ENCODE measurements at places on chromosomes 7 and 10.

GRCh38 chr7:83117466-83117865 lies 45.2 kb downstream of the PCLO start:
- no peaks in the 10 kb centered on the region for H3K36me3 ChIP-seq
- H3K4me3 ChIP-seq, result no peak overlapping the region
- no peaks in the 10 kb centered on the region for H3K27me3 ChIP-seq
- no peak for DNase-seq
- no peaks in the 10 kb centered on the region for H3K4me1 ChIP-seq

- no peak overlapping the region for H3K27ac ChIP-seq
- no peaks in the 10 kb centered on the region for H3K4me1 ChIP-seq
- DNase-seq, result no peak
Observed at GRCh38 chr10:124294811-124295770, 123.6 kb downstream of the OAT start.

GRCh38 chr10:47207281-47207615 lies 92.7 kb upstream of the GDF10 start:
- H3K4me3 ChIP-seq, result no peak overlapping the region
- no peaks in the 10 kb centered on the region for H3K36me3 ChIP-seq
- H3K27me3 ChIP-seq, result no peaks in the 10 kb centered on the region
- peak; percentile 57 for DNase-seq
- H3K4me1 ChIP-seq, result no peaks in the 10 kb centered on the region
- H3K27ac ChIP-seq, result no peak overlapping the region

DNA sequence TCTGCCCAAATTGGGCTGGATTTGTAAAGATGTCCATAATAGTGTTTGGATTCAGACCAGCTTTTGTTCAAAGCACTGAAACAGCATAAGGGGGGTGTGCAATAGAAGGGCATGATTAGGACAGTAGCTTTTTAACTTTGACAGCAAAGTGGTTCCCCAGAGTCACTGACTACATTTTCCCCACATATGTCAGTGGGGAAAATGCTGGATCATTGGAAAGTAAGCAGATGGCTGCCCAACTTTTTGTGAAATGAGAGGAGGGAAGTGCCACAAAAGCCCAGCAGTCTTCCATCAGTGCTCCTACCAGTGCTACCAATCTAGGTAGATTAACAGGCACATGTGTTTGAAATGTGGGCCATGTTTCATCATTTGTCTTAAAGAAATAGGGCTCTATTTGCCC lies 162.8 kb downstream of the FZD1 start:
- H3K36me3 ChIP-seq, result no peaks in the 10 kb centered on the region
- DNase-seq, result no peak
- H3K4me3 ChIP-seq, result no peak overlapping the region
- no peaks in the 10 kb centered on the region for H3K4me1 ChIP-seq
- H3K27ac ChIP-seq, result no peak overlapping the region
- H3K27me3 ChIP-seq, result no peaks in the 10 kb centered on the region

GRCh38 chr10:51121861-51122260 lies 47.6 kb downstream of the PRKG1 start:
- H3K27ac ChIP-seq, result no peak overlapping the region
- H3K27me3 ChIP-seq, result no peaks in the 10 kb centered on the region
- H3K4me1 ChIP-seq, result peaks cover 24% of the 10 kb centered on the region
- DNase-seq, result no peak
- H3K36me3 ChIP-seq, result no peaks in the 10 kb centered on the region

DNA sequence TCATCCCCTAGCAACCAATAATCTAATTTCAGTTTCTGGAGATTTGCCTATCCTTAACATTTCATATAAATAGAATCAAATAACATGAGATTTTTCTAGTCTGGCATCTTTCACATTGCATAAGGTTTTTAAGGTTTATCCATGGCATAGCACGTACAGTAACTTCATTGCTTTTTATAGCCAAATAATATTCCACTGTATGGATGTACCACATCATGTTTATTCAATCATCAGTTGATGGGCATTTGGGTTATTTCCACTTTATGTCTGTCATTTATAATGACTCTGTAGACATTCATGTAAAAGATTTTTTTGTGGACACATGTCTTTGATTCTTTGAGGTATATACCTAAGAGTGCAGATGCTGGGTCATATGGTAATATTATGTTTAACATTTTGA lies 1052.6 kb downstream of the DNAJB9 start:
- no peaks in the 10 kb centered on the region for H3K27me3 ChIP-seq
- no peak for DNase-seq
- H3K36me3 ChIP-seq, result no peaks in the 10 kb centered on the region
- no peak overlapping the region for H3K27ac ChIP-seq
- no peaks in the 10 kb centered on the region for H3K4me1 ChIP-seq
- H3K4me3 ChIP-seq, result no peak overlapping the region

DNA sequence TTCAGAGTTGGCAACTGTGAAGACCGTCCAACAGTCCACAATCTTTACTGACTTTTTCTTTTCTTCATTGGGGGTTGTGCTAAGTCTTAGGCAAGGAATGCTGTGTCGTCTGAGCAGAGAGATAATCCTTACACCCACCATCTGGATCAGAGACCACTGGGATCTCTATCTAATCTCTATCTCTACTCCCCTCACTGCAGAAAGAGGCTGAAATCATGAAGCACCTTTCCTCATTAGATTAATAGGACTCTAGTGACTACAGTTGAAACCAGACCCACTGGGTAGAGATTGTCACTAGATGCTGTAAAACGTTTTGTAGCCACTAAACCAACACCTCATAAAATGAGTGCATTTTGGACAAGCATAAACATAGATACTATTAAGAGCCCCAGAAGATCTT lies 387.4 kb upstream of the CELF2 start:
- H3K27ac ChIP-seq, result no peak overlapping the region
- no peak overlapping the region for H3K4me3 ChIP-seq
- DNase-seq, result no peak
- no peaks in the 10 kb centered on the region for H3K27me3 ChIP-seq
- peaks cover 18% of the 10 kb centered on the region for H3K4me1 ChIP-seq

DNA sequence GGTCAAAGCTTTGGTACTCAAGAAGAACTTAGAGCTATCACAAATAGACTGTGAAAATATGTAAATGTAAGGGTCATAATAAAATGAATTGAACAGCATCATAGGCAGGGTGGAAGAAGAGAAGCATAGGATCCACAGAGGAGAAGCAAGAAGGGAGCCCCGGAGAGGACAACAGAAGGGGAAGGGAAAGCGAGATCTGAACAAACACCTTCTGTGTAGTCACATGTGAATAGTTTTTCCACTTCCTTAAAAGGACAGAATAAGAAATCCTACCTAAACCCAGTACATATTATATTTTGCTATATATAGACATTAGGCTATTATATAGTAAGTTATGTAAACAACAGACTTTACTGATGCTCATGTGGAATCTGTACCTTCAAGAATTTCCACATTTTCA lies 160.2 kb downstream of the DKK1 start:
- no peaks in the 10 kb centered on the region for H3K27me3 ChIP-seq
- H3K4me3 ChIP-seq, result no peak overlapping the region
- DNase-seq, result no peak
- no peaks in the 10 kb centered on the region for H3K36me3 ChIP-seq
- H3K27ac ChIP-seq, result no peak overlapping the region
- H3K4me1 ChIP-seq, result no peaks in the 10 kb centered on the region

- H3K4me3 ChIP-seq, result no peak overlapping the region
- peaks cover 28% of the 10 kb centered on the region for H3K36me3 ChIP-seq
- H3K4me1 ChIP-seq, result peaks cover 90% of the 10 kb centered on the region
- H3K27me3 ChIP-seq, result no peaks in the 10 kb centered on the region
Observed at GRCh38 chr10:44969854-44970253, 8.8 kb downstream of the DEPP1 start.
